DMS53 (cell line): ENCODE measurements at places on chromosomes 5 and 9.

DNA sequence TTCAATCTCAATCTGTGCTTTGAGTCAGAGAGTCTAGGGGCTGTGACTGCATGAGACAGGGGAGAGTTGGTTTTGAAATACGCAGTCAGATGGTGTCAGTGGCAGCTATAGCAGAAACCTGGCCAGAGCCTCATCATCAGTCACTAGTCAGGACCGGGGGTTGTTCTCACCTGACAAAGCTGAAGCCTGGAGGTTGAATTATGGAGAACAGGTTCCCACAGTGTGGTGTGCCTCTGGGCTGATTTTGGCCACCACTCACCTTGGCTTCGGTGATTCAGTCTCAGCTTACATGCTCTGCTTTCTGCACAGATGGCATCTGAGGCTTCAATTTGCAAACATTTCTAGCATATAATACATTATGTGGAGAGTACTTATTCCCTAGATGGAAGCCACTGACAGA is 387.3 kb downstream of the YTHDC2 start:
- DNase-seq, result no peak

- DNase-seq, result no peak
Observed at GRCh38 chr5:10665799-10666198, 95.2 kb downstream of the DAP start.

DNA sequence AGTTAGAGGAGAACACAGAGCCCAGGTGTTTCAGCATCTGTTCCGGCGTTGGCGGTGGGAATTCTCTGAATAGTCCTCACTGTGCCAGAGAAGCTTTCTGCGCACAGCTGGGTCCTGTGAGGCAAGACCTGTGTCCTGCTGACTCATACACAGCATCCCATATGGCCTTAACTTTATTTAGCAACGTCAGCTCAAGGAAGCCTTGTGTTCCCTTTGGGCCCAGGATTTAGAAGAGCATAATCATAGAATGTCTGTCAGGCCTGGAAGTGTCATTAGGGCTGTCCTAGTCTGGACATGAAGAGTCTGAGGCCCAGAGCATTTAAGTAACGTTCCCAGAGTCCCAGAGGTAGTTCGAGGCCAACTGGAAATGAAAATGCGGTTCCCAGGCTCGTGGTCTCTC is 188.6 kb upstream of the DMRT1 start:
- DNase-seq, result no peak

- DNase-seq, result no peak
Observed at GRCh38 chr5:643811-644271, 31.7 kb downstream of the CEP72 start.

DNA sequence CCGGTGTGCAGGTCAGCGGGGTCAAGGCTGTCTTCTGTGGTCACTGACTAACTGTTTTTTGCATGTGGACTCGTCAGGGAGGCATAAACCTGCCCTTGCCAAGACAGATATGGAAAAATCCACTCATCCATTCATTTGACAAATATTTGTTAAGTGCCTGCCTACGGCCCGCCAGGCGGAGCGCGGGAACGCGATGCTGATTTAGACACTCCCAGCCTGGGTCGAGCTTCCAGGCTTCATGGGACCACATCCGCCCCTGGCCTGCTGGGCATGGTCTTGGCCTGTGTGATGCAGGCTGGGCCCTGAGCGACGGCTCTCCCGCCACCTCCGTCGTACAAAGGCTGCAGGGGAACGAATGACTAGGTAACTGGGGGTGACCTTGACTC is 18.1 kb downstream of the MYMK start:
- peak; percentile 82 for DNase-seq

GRCh38 chr5:173859408-173860159 is 28.6 kb upstream of the CPEB4 start:
- DNase-seq, result no peak

GRCh38 chr9:113669522-113670115 is 206.1 kb downstream of the RGS3 start:
- DNase-seq, result no peak

DNA sequence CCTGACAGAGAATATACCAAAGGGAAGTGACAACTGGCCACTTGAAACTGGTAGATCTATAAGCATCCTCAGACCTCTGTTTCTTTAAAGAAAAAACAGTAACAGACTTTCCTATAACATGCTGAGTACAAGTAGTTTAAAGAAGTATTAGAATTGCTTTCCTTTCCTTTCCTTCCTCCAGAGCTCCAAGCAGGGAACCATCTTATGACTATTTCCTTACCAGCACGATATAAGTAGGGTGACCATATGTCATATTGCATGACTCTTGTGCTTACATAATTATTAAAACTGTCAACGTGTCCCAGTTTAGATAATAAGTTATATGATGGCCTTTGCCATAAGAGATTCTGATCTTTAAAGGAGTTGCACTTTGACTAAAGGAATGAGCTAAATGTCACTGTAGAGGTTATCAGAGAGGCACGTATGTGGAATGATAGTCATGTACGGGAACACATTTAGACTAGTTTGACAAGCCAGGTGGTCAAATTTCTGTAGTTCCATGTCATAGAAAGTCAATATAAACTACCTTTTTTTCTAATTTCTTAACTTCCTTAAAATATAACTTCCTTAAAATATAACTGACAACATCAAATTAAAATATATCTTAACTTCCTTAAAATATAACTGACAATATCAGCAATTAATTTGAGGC is 212.7 kb upstream of the CD180 start:
- DNase-seq, result no peak

DNA sequence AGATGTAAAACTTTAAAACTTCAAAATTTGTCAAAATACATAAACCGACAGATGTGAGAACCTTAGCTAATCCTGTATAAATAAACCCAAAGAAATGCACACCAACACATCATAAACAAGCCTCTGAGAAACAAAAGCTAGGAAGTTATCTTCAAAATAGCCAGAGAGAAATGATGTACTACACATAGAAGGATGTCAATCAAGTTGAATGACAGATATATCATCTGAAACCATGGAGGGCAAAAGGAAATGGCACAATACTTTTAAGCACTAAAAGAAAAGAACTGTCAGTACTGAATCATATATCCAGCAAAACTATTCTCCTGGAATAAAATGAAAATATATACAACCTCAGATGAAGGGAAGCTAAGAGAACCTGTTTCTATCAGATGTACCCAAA is 595.1 kb upstream of the PTGER4 start:
- DNase-seq, result no peak

DNA sequence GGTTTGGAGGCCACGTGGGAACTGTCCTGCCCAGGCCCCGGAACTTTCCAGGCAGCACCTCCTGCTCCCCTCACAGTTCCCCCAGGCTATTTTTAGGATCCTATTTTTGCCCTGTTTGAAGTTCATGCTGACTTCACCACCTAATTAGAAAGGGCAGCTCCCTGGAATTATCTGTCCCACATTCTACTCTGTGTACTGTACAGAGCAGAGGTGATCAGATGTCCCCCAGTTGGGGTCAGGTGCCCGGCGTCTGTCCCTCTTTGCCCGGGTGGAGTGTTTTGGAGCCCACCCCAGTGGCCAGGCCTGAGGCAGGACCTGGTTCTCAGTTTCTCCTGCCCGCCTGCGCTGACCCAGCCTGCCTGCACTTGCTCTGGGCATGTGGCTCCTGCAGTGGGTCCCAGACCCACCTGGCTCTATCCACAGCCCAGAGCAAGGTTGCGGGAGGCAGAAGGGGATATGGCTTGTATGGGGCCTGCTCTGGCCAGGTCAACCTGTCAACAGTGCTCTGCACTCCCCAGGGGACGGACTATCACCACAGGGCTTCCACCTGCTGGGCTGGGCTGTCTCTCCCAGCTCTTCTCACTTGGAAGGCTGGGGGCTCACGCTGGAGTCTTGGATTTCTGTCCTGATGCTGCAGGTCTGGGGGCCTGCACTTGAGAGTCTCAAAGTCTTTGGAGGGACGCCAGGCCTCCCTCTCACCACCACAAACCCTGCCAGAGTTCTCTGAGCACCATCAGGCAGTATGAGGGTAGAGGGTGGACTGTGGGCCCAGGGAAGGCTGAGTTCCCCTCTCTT is 268.3 kb downstream of the GADD45G start:
- DNase-seq, result no peak

- DNase-seq, result no peak
Observed at GRCh38 chr5:1788828-1789227, 10.8 kb downstream of the MRPL36 start.

DNA sequence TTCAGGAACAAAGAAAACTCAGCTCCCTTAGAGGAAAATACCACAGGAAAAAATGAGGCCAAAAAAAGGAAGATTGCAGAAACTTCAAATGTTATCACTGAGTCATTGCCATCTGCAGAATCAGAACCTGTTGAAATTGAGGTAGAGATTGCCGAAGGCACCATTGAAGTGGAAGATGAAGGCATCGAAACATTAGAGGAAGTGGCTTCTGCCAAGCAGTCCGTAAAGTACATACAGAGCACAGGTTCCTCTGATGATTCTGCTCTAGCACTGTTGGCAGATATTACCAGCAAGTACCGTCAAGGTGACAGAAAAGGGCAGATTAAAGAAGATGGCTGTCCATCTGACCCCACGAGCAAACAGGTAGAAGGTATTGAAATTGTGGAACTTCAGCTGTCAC is 30.8 kb upstream of the NIM1K start:
- DNase-seq, result no peak

- no peak for DNase-seq
Observed at GRCh38 chr9:125960626-125961025, 213.5 kb downstream of the PBX3 start.

- no peak for DNase-seq
Observed at GRCh38 chr9:91160599-91161464, 200.9 kb downstream of the AUH start.

DNA sequence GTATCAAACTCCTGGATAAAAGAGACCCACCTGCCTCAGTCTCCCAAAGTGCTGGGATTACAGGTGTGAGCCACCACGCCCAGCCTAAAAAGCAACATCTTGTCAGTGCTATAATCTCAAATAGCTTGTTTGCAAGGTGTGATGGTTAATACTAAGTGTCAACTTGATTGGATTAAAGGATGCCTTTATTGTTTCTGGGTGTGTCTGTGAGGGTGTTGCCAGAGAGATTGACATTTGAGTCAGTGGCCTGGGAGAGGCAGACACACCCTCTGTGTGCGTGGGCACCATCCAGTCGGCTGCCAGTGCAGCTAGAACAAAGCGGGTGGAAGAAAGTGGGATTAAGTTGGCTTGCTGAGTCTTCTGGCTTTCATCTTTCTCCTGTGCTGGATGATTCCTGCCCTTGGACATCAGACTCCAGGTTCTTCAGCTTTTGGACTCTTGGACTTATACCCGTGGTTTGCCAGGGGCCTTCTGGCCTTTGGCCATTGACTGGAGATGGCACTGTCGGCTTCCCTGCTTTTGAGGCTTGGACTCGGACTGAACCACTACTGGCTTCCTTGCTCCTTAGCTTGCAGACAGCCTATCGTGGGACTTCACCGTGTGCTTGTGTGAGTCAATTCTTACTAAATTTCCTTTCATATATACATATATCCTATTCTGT is 28.1 kb downstream of the TARS1 start:
- no peak for DNase-seq

DNA sequence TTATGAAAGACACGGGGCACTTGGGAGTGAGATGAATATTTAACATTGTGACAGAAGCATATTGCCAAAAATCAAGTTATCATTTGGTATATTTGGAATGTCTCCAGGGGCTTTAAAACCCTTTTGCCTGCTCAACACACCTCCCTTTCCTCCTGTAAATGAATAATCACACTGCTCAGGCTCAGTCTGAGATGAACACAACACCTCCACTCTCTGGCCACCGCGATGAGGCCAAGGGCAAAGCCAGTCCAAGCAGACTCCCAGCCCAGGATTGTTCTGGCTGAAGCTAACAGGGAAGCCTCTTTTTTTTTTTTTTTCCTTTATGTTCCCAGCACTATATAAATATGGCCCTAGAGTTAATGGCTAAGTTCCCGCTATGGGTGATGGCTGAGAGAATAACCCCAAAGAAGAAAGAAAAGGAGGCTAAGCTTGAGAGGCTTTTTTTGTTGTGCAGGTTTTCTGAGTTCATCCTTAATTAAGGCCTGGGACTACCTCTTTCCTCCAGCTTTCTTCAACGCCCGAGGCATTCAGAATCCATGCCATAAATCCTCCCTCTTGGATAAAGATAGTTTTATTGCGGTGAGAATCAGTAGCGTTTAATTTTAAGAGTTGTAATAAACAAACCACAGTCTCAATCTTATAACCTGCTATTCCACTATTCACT is 10.5 kb upstream of the ERAP1 start:
- DNase-seq, result no peak

DNA sequence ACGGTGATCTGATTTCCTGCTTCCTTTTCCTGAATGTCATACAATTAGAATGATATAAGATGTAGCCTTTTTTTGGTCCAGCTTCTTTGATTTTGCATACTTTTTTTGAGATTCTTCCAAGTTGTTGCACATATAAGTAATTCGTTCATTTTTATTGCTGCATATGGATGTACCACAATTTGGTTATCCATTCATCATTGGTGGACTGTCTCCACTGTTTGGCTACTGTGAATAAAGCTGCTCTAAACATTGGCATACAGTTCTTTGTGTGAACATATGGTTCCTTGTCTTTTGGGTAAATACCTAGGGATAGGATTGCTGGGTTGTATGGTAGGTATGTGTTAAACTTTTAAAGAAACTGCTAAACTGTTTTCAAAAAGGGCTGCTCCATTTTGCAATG is 52.6 kb downstream of the OR1J1 start:
- DNase-seq, result no peak

GRCh38 chr5:1164696-1165630 is 36.4 kb upstream of the SLC6A19 start:
- no peak for DNase-seq

DNA sequence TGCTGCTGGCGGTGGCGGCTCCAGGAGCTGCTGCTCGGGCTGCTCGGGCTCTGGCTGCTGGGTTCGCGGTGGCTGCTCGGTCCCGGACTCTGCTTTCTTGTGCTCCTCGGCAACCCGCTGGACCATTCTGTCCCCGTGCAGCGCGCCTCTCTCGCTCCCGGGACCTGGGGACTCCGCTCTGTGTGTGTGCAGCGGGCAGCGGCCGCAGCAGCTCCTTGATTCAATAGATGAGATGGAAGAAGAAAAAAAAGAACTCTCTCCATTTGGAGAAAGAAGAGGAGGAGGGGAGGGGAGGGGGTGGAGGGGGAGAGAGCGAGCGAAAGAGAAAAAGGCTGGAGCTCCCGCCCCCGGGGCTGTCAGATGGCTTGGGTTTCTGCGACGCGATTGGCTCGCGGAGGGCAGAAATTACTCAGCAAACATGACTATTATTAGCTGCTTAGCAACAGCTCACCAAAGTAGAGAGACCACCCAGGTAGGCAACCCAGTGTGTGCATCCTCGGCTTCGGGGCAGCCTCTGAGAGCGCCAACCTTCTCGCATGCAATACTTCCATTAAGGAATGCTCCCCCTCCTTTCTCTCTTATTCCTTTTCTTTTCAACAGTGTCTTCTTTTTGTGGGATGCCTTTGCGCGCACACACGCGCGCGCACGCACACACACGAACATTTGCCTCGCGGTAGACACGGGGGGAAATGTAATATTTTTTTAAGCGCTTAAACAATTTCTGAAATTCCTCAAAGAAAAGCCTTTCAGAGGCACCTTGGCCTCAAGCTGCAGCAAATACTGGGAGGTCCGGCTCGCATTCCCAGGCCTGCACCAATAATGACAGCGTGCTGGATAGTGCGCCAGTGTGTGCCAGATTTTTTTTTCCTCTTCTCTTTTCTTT is 7.6 kb downstream of the PTCH1 start:
- DNase-seq, result peak; percentile 88
